Panc1 (cell line): ENCODE measurements at places on chromosomes 13 and 19. TPM values are rescaled to one million over a fixed set of nuclear protein-coding genes. Genes with fewer than 3 reads are reported as not detected.

ZNF571 gene
- 6.2 TPM for total RNA-seq

CRX gene
- total RNA-seq: not detected

ZSWIM4 gene
- total RNA-seq: 8.7 TPM

- H3K4me3 ChIP-seq: no peak overlapping the region
- H3K4me1 ChIP-seq: no peaks in the 10 kb centered on the region
- no peaks in the 10 kb centered on the region for H3K27me3 ChIP-seq
- no peak for DNase-seq
Measured at GRCh38 chr13:109859216-109859835, 72.9 kb upstream of the IRS2 start.

DNA sequence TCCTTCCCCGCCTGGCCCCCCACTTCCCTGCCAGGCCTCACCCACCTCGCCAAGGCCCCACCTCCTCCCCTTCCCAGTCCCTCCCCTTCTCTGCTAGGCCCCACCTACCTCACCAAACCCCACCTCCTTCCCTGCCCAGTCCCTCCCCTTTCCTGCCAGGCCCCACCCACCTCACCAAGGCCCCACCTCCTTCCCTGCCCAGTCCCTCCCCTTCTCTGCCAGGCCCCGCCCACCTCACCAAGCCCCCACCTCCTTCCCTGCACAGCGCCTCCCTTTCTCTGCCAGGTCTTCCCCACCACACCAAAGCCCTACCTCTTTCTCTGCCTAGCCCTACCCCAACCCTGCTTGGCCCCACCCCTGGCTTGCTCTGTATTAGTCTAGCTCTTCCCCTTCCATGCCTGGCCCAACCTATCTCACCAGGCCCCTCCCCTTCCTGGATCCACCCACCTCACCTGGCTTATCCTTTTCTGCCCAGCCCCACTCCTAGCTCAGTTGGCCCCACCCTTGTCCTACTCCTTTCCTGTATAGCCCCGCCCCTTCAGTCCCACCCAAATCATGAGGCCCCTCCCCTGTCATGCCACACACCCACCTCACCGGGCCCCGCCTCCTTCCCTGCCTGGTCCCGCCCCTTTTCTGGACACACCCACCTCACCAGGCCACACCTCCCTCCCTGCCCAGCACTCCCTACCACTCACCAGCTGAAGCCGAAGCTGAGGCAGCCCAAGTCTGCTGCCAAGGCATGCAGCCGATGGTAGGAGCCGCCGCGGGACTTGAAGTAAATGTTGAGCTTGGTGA lies 16.2 kb downstream of the CERS1 start:
- no peaks in the 10 kb centered on the region for H3K4me1 ChIP-seq
- H3K27me3 ChIP-seq: no peaks in the 10 kb centered on the region
- no peak overlapping the region for H3K4me3 ChIP-seq
- no peaks in the 10 kb centered on the region for H3K36me3 ChIP-seq

DNA sequence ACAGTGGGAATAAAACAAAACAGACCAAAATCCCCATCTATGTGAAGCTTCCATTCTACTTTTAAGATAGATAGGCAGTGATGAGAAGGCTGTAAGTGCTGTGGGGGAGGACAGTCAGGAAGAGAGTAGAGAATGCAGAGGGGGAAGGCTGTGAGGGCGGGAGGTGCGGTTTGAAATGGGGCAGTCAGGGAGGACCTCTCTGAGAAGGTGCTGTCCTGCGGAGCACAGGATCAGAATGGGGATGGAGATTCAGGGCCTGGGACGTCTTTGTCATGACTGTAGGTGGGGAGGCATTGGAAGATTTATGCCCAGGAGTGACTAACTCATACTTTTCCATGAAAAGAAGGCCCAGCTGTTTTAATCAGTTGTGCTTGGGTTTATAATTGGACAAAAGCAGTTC lies 3.9 kb upstream of the GPR183 start:
- no peak for DNase-seq
- H3K27ac ChIP-seq: no peak overlapping the region
- H3K27me3 ChIP-seq: no peaks in the 10 kb centered on the region

GRCh38 chr19:14809272-14810057 lies 25.5 kb downstream of the OR7A5 start:
- H3K4me1 ChIP-seq: no peaks in the 10 kb centered on the region
- no peak overlapping the region for H3K4me3 ChIP-seq
- no peaks in the 10 kb centered on the region for H3K36me3 ChIP-seq
- no peaks in the 10 kb centered on the region for H3K27me3 ChIP-seq

DNA sequence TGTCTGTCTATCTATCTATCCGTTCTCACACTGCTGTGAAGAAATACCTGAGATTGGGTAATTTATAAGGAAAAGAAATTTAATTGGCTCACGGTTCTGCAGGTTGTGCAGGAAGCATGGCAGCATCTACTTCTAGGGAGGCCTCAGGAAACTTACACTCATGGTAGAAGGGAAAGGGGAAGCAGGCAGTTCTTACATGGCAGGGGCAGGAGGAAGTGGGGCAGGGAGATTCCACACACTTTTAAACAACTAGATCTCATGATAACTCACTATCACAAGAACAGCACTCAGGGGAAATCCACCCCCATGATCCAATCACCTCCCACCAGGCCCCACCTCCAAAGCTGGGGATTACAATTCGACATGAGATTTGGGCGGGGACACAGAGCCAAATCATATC lies 105.3 kb downstream of the SLC10A2 start:
- H3K4me3 ChIP-seq: no peak overlapping the region
- no peaks in the 10 kb centered on the region for H3K27me3 ChIP-seq
- no peak for DNase-seq
- H3K27ac ChIP-seq: no peak overlapping the region
- H3K4me1 ChIP-seq: no peaks in the 10 kb centered on the region

- no peak overlapping the region for H3K4me3 ChIP-seq
- H3K27me3 ChIP-seq: no peaks in the 10 kb centered on the region
Measured at GRCh38 chr19:1295169-1296012, 9.7 kb downstream of the EFNA2 start.

GRCh38 chr19:18112989-18113478 lies 15.5 kb downstream of the MAST3 start:
- peaks cover 5% of the 10 kb centered on the region; the same call in 1 of the 2 replicates for H3K4me1 ChIP-seq
- H3K36me3 ChIP-seq: no peaks in the 10 kb centered on the region
- no peak for DNase-seq
- no peaks in the 10 kb centered on the region for H3K27me3 ChIP-seq
- no peak overlapping the region for H3K4me3 ChIP-seq

GRCh38 chr13:101492251-101492910 lies 39.9 kb downstream of the ITGBL1 start:
- no peaks in the 10 kb centered on the region for H3K36me3 ChIP-seq
- H3K4me1 ChIP-seq: no peaks in the 10 kb centered on the region
- no peak overlapping the region for H3K27ac ChIP-seq
- no peaks in the 10 kb centered on the region for H3K27me3 ChIP-seq
- H3K4me3 ChIP-seq: no peak overlapping the region
- DNase-seq: no peak
